ENCODE measurements at places on chromosomes 3 and 15. TPM values are rescaled to one million over a fixed set of nuclear protein-coding genes. Genes with fewer than 3 reads are reported as not detected.

Gene EXOG
- 13.2 TPM for total RNA-seq

DNA sequence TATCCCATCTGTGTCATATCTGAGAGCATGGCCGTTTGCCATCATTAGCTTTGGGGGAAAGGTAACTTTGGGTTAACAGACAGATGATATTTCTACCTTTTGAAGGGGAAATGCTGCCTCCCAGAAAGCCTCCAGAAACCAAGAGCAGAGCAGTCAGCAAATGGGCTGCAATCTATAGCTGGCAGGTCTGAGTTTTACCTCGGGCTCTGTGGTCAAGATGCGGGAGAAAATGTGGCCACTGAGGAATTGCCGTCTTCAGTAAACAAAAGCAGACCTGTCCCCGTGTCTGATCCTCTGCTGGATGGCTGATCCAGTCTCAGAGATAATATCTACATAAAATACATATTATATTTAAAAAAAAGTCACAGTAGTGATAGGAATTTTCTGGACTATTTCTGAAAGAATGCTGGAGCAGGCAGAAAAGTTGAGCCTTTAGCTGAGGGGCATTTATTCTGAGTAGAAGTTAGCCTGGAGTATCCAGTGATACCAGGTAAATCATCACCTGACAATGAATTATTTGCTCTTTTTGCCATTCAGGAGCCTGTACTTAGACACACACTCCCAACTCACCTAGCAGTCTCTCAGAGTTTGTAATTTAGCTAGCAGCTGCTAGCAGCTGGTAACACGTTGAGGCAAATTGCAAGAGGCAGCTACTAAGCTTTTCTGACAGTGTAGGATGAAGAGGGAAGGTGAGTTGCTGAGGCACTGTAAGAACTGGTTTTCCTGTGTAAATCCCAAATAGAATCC lies 285.3 kb upstream of the RARB start:
- no peaks in the 10 kb centered on the region for H3K4me1 ChIP-seq
- no peak overlapping the region for H3K4me3 ChIP-seq
- H3K27ac ChIP-seq: no peak overlapping the region
- H3K36me3 ChIP-seq: no peaks in the 10 kb centered on the region
- no peaks in the 10 kb centered on the region for H3K27me3 ChIP-seq

DNA sequence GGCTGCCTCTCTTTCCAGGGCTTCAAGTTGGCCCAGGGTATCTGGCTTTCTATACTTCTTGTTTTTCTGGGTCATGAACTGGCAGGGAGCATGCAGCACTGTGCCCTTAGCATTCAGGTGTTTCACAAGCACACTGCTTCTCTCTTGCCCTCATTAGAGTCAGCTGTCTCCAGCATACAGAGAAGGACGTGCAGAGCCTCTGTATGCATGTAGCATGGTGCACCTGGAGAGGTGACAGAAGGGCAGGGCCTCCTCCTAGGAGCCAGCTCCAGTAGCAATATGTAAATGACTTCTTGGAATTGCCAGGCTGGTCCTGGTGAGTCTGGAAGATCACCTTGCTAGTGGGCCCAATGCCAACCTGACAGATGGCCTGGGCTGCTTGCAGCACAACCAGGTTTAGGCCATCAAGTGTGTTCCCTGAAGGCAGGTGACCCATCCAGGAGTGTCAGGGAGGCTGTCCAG lies 44.8 kb upstream of the ATP2C1 start:
- no peaks in the 10 kb centered on the region for H3K27me3 ChIP-seq
- peaks cover 43% of the 10 kb centered on the region for H3K4me1 ChIP-seq
- peaks cover 28% of the 10 kb centered on the region for H3K36me3 ChIP-seq
- peak overlapping the region; percentile 41 for H3K4me3 ChIP-seq
- peak overlapping the region; percentile 96 for H3K27ac ChIP-seq

DNA sequence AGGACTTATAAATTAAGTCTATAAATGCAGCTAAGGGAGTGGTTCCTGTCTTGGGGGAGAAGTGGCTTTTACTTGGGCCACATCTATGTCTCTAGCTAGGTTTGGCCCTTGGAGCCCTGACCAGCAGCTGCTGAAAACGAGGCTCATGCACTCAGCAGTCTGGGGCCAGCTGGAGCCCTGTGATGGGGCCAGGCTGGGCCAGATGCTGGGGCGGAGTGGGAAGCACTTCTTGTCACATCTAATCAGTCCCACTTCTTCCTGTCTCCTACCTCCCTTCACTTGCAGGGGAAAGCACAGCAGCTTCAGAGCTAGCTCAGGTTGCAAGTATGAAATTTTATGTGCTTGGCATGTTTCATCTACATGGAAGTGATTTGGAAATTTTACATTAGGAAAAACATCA lies 209.9 kb upstream of the ROPN1 start:
- no peaks in the 10 kb centered on the region for H3K4me1 ChIP-seq
- no peak overlapping the region for H3K27ac ChIP-seq
- H3K27me3 ChIP-seq: peaks cover 92% of the 10 kb centered on the region
- no peak for DNase-seq

DNA sequence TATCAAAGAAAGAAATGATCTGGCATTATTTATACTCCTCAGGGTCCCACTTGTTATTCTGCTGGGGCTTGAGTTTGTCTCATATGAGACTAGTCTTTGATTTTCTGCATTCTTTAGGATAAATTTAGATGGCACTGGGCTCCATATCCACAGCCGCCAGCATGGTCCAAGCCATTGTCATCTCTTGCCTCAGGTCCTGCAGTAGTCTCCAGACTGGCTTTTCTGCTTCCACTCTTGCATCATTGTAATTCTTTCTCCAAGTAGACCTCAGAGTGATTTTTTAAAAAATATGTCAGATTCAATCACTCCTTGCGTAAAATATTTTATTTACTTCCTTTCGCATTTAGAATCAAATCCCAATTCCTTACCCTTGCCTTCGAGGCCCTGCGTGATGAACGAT lies 50.4 kb upstream of the ST3GAL6 start:
- no peak for DNase-seq
- H3K4me3 ChIP-seq: no peak overlapping the region
- H3K27ac ChIP-seq: no peak overlapping the region
- H3K4me1 ChIP-seq: no peaks in the 10 kb centered on the region
- H3K36me3 ChIP-seq: no peaks in the 10 kb centered on the region

- no peaks in the 10 kb centered on the region for H3K27me3 ChIP-seq
- peaks cover 11% of the 10 kb centered on the region for H3K4me1 ChIP-seq
- no peak overlapping the region for H3K4me3 ChIP-seq
- no peak overlapping the region for H3K27ac ChIP-seq
- no peak for DNase-seq
- H3K36me3 ChIP-seq: peaks cover 42% of the 10 kb centered on the region
These were observed 35.6 kb downstream of the TNK2 start for GRCh38 chr3:195872800-195873199.

- H3K4me1 ChIP-seq: peaks cover 10% of the 10 kb centered on the region
- no peak overlapping the region for H3K27ac ChIP-seq
- DNase-seq: no peak
- H3K4me3 ChIP-seq: no peak overlapping the region
- no peaks in the 10 kb centered on the region for H3K36me3 ChIP-seq
These were observed 121.6 kb downstream of the RBPMS2 start for GRCh38 chr15:64653757-64654156.

GRCh38 chr3:137771401-137772213 lies 7.5 kb downstream of the SOX14 start:
- H3K27me3 ChIP-seq: peaks cover 70% of the 10 kb centered on the region
- H3K36me3 ChIP-seq: peaks cover 8% of the 10 kb centered on the region
- H3K4me1 ChIP-seq: no peaks in the 10 kb centered on the region
- H3K4me3 ChIP-seq: no peak overlapping the region
- no peak for DNase-seq
- no peak overlapping the region for H3K27ac ChIP-seq

GRCh38 chr3:144200466-144200865 lies 228.8 kb downstream of the DIPK2A start:
- no peak for DNase-seq
- no peaks in the 10 kb centered on the region for H3K36me3 ChIP-seq
- no peak overlapping the region for H3K27ac ChIP-seq
- H3K4me3 ChIP-seq: no peak overlapping the region

DNA sequence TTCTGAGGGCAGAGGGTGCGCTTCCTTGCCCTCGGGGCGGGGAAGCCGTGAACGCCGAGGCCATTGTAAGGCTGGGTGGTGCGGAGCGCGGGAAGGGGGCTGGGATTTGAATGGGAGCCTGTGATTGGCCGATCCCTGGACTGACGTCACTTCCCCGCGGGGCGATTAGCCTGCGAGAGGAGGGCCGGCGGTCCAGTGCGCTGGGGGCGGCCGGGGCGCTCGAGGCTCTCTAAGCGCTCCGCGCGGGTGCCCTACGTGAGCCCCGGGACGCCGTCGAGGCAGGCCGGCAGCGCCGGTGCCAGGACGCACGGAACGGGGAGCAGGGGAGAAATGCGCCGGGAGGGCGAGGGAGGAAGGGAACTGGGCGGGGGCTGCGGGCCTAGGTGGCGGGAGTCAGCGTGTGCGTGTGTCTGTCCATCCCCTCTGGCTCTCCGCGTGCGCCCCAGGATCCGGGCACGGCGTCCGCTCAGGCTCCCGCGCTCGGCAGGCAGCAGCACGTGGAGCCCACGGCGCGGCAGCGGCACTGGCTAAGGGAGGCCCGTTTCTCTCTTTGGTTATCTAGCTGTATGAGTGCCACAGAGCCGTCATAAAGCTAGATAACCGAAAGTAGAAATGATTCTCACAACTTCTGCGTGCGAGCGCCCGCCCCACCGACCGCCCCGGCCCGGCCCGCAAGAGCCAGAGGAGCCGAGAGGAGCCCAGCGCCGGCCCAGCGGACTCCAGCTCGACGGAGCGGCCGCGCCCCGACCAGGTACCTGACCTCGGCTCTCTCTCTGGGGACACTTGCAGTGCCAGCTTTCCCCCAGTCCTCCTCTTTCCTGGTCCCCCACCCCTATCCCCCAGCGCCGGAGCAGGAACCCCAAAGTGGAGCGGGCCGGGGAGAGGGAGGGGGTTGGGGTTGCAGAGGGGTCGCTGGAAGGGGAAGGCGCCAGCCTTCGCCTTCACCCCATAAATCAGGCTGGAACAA lies 33.1 kb upstream of the POLG start:
- DNase-seq: no peak
- H3K36me3 ChIP-seq: no peaks in the 10 kb centered on the region
- H3K4me3 ChIP-seq: peak overlapping the region; percentile 22
- H3K4me1 ChIP-seq: no peaks in the 10 kb centered on the region

Gene ZNF774
- 10.4 TPM for total RNA-seq

GRCh38 chr15:79113831-79114230 lies 23.3 kb upstream of the RASGRF1 start:
- H3K4me1 ChIP-seq: no peaks in the 10 kb centered on the region
- peaks cover 94% of the 10 kb centered on the region for H3K27me3 ChIP-seq
- no peak overlapping the region for H3K27ac ChIP-seq
- no peak overlapping the region for H3K4me3 ChIP-seq
- H3K36me3 ChIP-seq: no peaks in the 10 kb centered on the region

GRCh38 chr3:179026636-179027035 lies 45.0 kb downstream of the ZMAT3 start:
- no peaks in the 10 kb centered on the region for H3K27me3 ChIP-seq
- no peaks in the 10 kb centered on the region for H3K36me3 ChIP-seq
- H3K27ac ChIP-seq: no peak overlapping the region
- H3K4me1 ChIP-seq: no peaks in the 10 kb centered on the region

DNA sequence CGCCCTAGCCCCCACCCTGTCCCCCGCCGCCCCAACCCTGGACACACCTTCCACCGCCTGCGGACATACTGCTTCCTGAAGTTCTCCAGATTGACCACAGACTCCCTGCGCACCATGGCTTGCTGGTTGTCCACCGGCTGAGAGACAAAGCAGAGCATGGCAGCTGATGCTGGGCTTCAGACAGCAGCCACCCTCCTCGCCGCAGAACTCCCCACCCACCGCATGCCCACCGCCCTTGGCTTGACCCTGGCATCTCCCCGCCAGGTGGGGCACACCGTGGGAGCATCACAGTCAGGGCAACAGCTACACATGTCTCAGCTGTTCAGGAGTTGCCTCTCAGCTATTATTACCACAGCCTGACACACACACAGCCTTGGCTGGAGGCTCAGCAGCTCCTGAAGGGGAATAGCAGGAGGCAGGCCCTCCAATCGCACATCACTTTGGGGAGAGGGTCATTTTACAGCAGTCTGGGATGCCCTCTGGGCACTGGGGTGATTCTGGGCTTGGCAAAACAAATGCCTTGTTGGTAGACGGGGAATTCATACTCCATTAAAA lies 78.4 kb upstream of the HERC1 start:
- H3K4me3 ChIP-seq: no peak overlapping the region
- no peaks in the 10 kb centered on the region for H3K36me3 ChIP-seq
- peaks cover 48% of the 10 kb centered on the region for H3K27me3 ChIP-seq
- H3K27ac ChIP-seq: no peak overlapping the region
- DNase-seq: no peak

GRCh38 chr3:143016321-143016972 lies 15.1 kb downstream of the U2SURP start:
- H3K27me3 ChIP-seq: no peaks in the 10 kb centered on the region
- no peaks in the 10 kb centered on the region for H3K4me1 ChIP-seq
- H3K27ac ChIP-seq: no peak overlapping the region
- peaks cover 61% of the 10 kb centered on the region for H3K36me3 ChIP-seq

Gene IL17RE
- 25.5 TPM for total RNA-seq

Gene TM6SF1
- not detected for total RNA-seq

GRCh38 chr3:29271475-29271874 lies 9.4 kb upstream of the RBMS3 start:
- DNase-seq: no peak
- H3K4me1 ChIP-seq: no peaks in the 10 kb centered on the region
- H3K27me3 ChIP-seq: no peaks in the 10 kb centered on the region

DNA sequence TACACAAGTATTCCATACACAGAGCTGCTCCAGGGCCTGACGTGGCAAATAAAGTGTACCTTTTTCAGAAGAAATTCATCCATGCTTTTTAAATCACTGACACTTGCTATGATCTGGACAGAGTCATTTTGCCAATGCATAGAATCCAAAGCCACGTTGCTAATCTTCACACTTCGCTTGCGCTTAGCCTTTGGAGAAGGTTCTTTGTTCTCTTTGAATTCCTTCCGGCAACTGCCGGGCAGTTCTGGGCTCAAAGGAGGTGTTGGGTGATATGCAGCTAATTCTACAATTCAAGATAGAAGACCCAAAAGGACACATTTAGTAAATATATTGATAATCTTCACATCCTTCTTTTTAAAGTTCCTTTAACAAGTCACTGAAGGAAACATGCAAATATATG lies 69.9 kb downstream of the NR2E3 start:
- H3K4me1 ChIP-seq: no peaks in the 10 kb centered on the region
- no peak overlapping the region for H3K4me3 ChIP-seq
- no peaks in the 10 kb centered on the region for H3K27me3 ChIP-seq
- no peak overlapping the region for H3K27ac ChIP-seq
- DNase-seq: no peak

Gene CSPG5
- total RNA-seq: 6.1 TPM

GRCh38 chr3:31661993-31662670 lies 129.4 kb downstream of the STT3B start:
- no peak for DNase-seq
- no peak overlapping the region for H3K27ac ChIP-seq
- H3K27me3 ChIP-seq: no peaks in the 10 kb centered on the region
- no peak overlapping the region for H3K4me3 ChIP-seq

GRCh38 chr3:28949580-28949979 lies 331.3 kb upstream of the RBMS3 start:
- no peak overlapping the region for H3K4me3 ChIP-seq
- H3K27me3 ChIP-seq: no peaks in the 10 kb centered on the region
- no peak for DNase-seq
- no peaks in the 10 kb centered on the region for H3K4me1 ChIP-seq
- no peaks in the 10 kb centered on the region for H3K36me3 ChIP-seq

- no peak for DNase-seq
- no peaks in the 10 kb centered on the region for H3K27me3 ChIP-seq
- no peaks in the 10 kb centered on the region for H3K4me1 ChIP-seq
- no peak overlapping the region for H3K4me3 ChIP-seq
- peaks cover 6% of the 10 kb centered on the region for H3K36me3 ChIP-seq
- no peak overlapping the region for H3K27ac ChIP-seq
These were observed 62.0 kb upstream of the TRIM71 start for GRCh38 chr3:32755761-32756160.

- peaks cover 25% of the 10 kb centered on the region for H3K27me3 ChIP-seq
- peak; percentile 26 for DNase-seq
- peak overlapping the region; percentile 1 for H3K27ac ChIP-seq
- peaks cover 15% of the 10 kb centered on the region for H3K4me1 ChIP-seq
These were observed 13.1 kb downstream of the SLC7A14 start for GRCh38 chr3:170572665-170573253.

Measured in Calu3 (cell line).